ENCODE measurements at places on chromosomes 1 and 21.

DNA sequence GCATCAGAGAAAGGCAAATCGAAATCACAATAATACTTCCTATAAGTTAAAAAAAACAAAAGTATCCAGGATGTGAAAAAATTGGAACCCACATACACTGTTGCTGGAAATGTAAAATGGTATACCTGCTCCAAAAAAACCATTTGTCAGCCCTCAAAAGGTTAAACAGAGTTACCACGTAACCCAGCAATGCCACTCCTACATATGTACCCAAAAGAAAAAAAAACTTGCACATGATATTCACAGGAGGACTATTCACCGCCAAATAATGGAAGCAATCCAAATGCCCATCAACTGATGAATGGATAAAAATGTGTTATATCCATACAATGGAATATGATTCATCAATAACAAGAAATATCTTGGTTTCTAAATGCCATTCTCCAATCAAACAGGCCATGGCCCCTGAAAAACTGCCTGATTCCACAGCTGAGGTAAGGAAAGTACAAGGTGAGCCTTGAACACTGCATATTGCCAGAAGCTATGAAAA is 38.8 kb upstream of the PSMG1 start:
- no peak overlapping the region for H3K4me3 ChIP-seq
- no peaks in the 10 kb centered on the region for H3K27me3 ChIP-seq
- peaks cover 27% of the 10 kb centered on the region for H3K36me3 ChIP-seq
- no peak for DNase-seq
- H3K27ac ChIP-seq, result peak overlapping the region; percentile 55

- H3K4me1 ChIP-seq, result no peaks in the 10 kb centered on the region
- no peak overlapping the region for H3K27ac ChIP-seq
- H3K36me3 ChIP-seq, result peaks cover 32% of the 10 kb centered on the region
- no peaks in the 10 kb centered on the region for H3K27me3 ChIP-seq
Observed at GRCh38 chr1:220012259-220012658, 34.0 kb downstream of the EPRS1 start.

GRCh38 chr1:114173680-114174079 is 20.0 kb upstream of the SYT6 start:
- no peaks in the 10 kb centered on the region for H3K36me3 ChIP-seq
- DNase-seq, result no peak
- no peak overlapping the region for H3K27ac ChIP-seq
- H3K4me1 ChIP-seq, result no peaks in the 10 kb centered on the region
- H3K27me3 ChIP-seq, result peaks cover 2% of the 10 kb centered on the region

GRCh38 chr1:198003468-198003867 is 86.3 kb downstream of the LHX9 start:
- no peaks in the 10 kb centered on the region for H3K4me1 ChIP-seq
- H3K27ac ChIP-seq, result no peak overlapping the region
- no peak overlapping the region for H3K4me3 ChIP-seq
- H3K27me3 ChIP-seq, result peaks cover 3% of the 10 kb centered on the region

DNA sequence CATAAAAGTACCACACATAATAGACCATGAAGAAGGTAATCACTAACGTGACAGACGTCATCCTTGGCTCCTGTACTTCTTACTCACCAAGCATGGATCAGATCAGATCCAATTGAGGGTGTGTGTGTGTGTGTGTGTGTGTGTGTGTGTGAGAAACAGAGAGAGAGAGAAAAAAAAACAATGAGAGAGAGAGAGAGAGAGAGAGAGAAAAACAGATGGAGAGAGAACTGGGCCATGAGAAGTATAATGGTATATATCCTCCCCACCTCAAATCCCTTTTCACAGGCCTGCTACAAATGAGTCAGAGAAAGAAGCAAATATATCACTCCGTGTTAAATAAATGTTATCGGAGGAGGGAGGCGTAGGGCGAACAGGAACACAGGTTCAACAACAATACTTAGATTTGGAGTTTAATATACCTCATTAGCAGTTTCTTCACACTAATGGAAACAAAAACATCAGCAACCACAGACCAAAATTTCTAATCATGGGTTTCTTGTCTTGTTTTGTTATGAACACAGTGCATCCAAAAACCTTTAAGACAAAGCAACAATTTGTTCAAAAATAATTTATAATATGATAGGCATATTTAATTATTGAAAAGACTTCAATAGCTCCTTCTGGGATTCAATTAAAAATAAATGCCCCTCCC is 45.3 kb downstream of the TIAM1 start:
- H3K4me1 ChIP-seq, result no peaks in the 10 kb centered on the region
- H3K27me3 ChIP-seq, result peaks cover 2% of the 10 kb centered on the region
- no peak overlapping the region for H3K27ac ChIP-seq
- DNase-seq, result no peak
- H3K4me3 ChIP-seq, result no peak overlapping the region
